ENCODE measurements at places on chromosomes 3 and 15.

- DNase-seq, result no peak
These were observed 295.8 kb upstream of the LRRN1 start for GRCh38 chr3:3503411-3503810.

GRCh38 chr15:60945196-60945595, 283.9 kb downstream of the RORA start:
- peak; percentile 6 for DNase-seq

DNA sequence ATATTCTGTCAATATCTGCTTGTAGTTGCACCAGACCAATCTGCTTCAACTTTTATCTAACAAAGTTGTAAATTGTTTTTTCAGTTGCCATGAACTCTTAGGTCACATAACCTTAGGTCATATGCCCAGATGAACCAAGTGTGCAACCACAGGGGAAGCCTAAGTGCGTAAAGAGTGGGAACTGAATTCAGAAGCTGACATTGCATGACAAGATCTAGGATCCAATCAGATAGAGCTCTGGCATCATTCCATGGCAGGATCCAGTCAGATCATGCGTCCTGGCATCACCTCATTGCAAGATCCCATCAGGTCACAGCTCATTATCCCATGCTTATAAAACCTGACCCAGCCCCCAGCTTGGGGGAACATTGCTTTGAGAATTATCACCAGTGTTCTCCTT, 18.9 kb upstream of the IFT57 start:
- no peak for DNase-seq

- DNase-seq, result no peak
These were observed 123.8 kb upstream of the C15orf61 start for GRCh38 chr15:67397139-67397538.

- DNase-seq, result no peak
These were observed 748.9 kb downstream of the MECOM start for GRCh38 chr3:168914662-168915061.

DNA sequence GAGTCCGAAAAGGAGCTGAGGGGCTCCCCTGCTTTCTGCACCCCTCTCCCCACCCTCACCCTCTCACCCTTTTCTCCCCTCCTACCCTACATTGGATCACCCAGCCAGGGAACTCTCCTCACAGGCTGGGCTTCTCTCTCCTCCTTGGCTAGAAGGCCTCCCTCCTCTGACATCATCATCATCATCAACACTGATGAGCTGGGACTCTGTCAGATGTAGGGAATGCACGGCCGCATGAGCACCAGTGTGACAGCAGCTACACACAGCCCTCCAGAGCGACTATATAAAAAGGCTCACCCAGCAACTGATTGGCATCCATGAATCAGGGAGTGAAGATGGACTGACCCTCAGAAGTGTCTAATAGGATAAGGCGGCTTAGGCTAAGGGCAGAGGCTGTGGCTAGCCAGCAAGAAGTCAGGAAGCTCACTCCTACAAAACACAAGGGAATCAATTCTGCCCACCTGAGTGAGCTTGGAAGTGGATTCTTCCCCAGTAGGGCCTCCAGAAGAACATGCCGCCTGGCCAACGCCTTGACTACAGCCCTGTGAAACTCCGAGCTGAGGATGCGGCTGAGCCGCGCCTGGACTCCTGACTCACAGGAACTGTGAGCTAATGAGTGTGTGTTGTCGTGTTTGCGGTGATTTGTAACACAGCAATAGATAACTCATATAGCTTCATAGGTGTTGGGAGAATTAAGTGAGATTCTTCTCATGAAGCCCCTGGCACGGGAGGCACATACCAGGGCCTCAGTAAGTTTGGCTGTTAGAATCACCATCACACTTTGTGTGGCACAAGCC, 147.6 kb downstream of the FAM43A start:
- no peak for DNase-seq

DNA sequence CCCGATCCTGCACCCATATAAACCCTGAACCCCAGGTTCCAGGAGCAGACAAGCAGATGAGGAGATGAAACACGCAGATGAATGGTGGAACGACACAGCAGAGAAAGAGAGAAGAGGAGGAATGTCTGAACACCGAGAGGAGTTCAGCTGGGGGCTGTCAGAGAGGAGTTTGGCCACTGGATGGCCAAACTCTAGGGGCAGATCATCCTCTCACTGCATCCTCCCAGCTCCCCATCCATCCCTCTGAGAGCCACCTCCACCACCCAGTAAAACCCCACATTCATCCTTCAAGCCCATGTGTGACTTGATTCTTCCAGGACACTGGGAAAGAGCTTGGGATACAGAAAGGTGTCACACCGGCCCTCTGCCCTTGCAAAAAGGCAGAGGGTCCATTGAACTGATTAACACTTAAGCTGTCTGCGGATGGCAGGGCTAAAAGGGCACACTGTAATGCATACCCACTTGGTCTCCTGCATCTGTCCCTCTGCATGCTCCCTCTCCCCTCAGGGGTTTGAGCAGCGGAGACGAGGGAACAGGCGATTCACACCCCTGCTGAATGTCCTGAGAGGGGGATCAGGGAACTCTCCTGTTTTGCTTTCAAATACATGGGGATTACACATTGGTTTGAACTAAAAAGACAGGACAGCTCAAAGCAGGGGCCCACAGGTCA, 53.8 kb downstream of the TMED3 start:
- no peak for DNase-seq

GRCh38 chr15:57992761-57993355, 72.7 kb downstream of the ALDH1A2 start:
- DNase-seq, result peak; percentile 8

- no peak for DNase-seq
These were observed 50.2 kb downstream of the KLF15 start for GRCh38 chr3:126306888-126307482.

DNA sequence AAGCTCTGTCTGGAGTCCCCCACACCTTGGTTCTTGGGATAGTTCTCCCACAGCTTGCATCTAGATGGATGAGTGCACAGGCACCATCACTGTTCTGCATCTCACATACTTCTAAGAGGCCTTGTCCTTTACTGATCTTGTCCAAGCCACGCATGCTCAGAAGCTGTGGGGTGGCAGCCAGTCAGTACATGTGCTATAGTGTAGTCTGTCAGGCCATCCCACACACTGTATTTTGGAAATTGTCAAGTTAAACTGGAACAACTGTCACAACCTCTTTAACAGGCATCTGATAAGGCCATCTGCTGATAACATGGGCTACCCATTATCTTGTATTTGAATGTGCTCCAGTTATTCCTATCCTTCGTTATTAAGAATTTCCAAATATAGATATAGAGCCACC, 296.5 kb upstream of the AZI2 start:
- no peak for DNase-seq

GRCh38 chr15:89963301-89964231, 37.6 kb upstream of the ZNF710 start:
- DNase-seq, result no peak

DNA sequence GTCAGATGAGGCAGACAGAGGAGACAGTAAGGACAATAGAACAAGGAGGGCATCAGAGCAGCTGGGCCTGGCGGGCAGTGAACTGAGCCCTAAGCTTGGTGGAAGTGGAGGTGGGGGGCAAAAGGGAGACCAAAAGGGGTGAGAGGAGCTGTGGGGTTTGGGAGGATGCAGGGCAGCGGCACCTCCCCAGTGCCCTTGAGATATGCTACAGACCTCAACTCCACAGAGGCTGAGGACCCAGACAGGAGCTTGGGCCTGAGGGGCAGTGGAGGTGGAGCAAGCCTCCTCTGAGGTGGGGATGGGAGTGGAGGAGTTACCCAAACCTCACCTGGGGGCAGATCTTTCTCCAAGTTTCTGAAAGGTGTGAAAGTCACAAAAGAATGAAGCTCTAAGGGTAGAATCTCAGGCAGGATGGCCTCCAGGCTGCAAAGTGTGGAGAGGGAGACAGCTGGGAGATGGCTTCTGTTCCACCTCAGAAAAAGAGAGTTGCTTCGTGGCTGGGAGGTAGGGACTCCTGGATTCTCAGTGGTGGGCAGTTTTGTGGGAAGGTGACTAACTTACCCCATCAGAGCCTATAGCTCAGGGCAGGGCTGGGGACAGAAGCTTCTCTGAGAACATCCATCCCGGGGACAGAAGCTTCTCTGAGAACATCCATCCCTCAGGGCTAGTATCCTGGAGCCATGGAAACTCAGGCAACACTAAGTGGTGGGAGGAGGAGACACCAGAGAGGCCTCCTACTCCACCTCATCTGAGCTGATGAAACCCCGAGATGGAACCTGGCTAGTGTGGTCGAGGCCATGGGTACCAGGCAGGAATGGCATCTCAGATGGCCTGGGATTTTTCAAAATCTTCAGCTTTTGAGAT, 2.3 kb upstream of the CLK3 start:
- no peak for DNase-seq

GRCh38 chr15:91922646-91923547, 69.4 kb downstream of the SLCO3A1 start:
- DNase-seq, result peak; percentile 90

DNA sequence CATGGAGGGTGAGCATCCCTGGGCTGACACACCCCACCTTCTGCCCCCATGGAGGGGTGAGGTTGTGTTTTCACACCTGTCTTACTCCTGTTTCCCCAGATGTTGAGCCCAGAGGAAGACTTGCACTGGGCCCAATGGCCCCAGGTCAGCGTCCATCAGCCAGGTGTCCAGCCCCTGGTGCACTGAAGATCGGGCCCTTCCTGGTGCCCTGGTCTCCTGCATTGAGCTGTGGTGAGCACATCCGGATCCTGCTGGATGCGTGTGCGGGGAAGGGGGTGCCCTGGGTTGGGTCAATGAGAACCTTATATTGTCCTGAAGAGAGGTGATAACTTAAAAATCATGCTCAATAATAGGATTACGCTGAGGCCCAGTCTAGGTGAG, 227.3 kb downstream of the SNRPN start:
- DNase-seq, result no peak

Data from NCI-H2081 (cell line).